Vagina (tissue), 2 donors: ENCODE measurements at places on chromosomes 4 and X.

DNA sequence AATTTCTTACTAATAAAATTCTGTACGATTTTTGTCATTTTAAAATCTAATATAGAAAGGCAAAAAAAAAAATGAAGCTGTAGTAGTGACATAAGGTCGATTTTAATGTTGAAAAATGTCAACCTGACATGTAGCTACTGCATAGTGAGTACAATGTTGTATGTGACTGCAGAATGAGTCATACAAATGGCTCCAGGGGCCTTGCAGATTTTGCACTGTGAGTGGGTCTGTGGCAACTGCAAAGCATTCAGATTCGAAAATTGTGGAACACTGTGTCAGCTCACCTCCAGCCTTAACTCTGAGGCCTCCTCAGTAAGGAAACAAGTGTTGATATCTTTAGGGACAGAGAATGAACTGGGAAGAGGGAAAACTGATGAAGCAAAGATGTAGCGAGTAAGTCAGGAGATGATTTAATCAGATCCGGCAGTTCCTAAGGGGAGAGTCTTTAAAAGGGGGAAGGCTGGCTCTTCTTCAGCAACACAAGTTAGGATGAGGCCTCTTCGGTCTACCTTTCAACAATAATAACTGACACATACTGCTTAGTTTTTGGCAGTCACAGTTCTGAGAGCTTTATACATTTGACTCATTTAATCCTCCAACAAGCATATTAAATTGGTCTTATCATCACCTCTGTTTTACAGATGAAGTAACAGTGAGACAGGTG, 24.9 kb downstream of the TKTL2 start:
- DNase-seq = no peak

- DNase-seq = no peak
Observed at GRCh38 chrX:150696331-150696730, 3.1 kb downstream of the MTMR1 start.

DNA sequence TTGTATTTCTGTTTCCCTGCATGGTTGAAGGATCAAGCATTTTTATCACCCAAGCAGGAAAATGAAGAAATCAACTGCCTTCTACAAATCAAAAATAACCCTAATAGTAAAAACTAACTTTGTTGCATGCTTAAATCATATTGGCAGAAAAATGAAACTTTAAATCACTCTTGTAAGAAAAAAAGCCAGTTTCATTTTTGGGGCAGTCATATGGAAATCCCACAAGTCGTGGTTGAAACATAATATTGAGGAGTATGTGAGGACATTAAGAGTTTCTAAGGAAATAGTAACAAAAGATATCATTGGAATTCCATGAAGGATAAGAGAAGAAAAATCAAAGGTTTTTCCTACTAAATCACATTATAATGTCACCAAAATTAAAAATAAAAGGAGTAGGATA, 8.4 kb downstream of the TEC start:
- no peak for DNase-seq

DNA sequence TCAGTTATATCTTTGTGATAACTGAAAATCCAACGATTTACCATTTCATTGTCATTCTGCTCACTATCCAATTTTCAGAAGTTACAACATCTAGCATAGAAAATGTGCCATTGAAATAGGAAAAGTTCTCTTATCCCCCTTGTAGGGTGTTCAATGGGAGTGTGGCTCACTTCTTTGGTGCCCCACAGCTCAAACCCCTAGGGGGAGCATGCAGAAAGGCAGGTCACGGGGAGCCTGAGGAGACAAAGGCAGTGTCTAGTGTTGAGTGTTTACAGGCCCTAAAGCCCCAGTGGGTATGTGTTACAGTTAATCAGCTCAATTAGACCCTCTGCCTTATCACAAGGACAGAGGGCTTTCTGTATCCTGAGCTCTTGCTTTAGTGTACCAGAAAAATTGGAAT, 243.4 kb upstream of the GRID2 start:
- DNase-seq = no peak

GRCh38 chrX:39470588-39471407, 627.0 kb downstream of the BCOR start:
- DNase-seq = no peak

- DNase-seq = no peak
Observed at GRCh38 chrX:41716222-41716621, 7.8 kb upstream of the GPR82 start.

DNA sequence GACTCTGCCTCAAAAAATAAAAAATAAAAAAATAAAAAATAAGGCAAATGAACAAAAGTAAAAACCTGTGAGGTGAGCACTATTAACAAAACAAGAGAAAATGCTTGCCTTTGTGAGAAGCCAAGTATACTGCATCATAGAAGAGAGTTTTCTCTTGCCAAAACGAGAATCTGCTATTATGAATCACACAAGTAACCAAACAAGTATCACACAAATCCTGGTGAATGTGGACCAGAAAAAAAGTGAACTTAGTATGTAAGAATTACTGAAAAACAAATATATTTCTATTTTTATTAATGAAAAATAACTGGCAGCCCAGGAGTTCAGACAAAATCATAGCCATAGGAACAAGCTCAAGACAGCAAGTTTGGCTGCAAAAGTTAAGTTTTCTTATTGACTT, 193.5 kb downstream of the PDGFC start:
- no peak for DNase-seq

DNA sequence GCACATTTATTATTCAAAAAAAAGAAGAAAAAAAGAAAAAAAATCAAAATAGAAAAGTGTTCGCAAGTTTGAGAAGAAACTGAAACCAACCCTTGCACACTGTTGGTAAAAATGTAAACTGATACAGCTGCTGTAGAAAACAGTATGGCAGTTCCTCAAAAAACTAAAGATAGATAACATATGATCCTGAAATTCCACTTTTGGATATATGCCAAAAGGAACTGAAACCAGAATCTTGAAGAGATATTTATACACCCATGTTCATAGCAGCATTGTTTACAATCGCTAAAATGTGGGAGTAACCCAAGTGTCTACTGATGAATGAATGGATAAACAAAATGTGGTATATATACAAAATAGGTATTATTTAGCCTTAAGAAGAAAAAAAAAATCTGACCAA, 155.4 kb downstream of the TBCK start:
- DNase-seq = no peak

DNA sequence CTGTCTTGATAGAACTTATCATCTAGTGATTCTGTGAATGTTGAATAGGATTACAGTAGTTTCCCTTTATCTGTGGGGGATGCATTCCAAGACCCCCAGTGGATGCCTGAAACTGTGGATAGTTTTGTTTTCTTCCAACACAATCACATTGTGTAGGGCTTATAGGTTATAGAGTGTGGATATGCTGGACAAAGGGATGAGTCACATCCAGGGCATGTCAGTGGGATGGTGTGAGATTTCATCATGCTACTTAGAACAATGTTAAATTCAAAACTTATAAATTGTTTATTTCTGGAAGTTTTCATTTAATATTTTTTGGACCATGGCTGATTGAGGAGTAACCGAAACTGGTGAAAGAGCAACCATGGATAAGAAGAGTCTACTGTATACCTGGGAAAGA, 432.3 kb upstream of the ATOH1 start:
- DNase-seq = no peak

DNA sequence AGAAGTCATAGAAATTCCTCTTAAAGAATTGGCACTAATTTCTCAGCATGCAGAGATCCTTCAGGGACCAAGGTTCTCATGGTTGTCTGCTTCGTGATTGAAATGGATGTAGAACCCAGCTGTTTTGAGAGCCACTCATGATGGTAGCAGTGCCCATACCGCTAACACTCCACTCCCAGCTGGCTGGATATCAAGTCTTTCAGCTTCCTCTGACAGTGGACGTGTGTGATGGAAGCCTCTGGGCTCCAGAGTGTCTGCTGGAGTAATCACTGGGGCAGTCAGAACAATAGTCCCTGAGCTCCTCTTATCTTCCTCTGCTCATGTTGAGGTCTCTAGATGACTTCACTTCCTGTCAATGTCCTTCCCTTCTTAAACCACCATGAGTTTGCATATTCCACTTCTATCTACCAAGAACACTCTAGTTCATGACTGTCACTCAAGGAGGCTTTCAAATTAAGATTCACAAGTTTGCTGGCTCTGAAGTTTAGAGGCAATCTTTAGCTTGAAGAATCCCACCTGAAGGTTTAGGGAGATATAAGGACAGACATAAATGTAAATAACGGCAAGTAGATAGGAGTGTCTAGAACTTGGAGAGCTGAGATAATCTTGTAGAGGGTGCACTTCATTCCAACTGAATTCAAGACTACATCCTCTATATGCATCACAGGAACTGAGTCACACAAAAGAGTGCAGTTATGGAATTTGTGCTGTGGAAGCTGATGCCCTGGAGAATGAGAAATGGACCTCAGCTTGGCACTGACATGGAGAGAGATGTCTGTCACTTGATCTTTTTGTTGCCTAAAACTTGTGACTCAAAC, 64.5 kb upstream of the WDR1 start:
- no peak for DNase-seq

GRCh38 chr4:76923619-76924357, 25.8 kb upstream of the SEPTIN11 start:
- no peak for DNase-seq

GRCh38 chr4:950136-951020, 18.1 kb downstream of the TMEM175 start:
- DNase-seq = no peak

DNA sequence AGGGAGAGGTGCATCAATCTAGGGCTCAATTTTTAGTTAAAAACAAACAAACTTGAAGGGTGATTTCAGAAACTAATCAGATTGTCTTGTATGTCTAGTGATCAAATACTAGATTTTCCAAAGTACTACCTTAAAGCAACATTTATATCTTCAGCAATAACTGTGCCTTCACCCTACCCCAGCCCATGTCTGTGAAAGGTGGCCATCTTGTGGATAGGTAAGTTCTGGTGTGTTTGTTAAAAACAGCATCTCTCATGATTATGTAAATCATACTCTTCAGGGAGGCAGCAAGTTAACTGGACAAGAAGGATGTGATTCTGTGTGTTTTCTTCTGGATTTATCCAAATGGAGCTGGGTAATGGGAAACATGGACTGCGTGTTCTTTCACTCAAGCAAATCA, 81.4 kb upstream of the ACSL1 start:
- DNase-seq = no peak

DNA sequence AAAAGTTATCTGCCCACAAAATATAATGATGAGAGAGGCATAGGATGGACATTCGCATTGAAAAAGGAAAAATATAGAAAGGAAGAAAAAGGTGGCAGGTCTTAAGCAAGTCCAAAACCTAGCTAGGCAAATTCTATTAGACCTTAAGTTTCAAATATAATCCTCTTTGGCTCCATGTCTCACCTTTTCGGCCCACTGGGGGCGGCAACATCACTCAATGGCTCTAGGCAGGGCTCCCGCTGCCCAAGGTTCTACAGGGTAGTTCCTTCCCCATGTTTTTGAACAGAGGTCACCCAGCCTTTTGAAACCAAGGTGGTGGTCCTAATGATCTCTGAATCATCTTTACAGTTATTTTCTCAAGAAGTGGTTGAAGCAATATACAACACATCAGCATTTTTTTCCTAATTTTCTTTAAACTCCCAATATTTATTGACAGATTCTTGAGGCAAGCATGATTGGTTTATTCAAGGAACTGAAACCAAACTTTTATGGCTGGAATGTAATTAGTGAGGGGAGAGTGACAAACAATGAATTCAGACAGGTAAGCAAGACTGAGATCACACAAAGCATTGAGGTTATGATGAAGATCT, 309.4 kb downstream of the ANTXR2 start:
- DNase-seq = no peak

- DNase-seq = no peak
Observed at GRCh38 chrX:72115380-72115779, 16.3 kb downstream of the RTL5 start.

DNA sequence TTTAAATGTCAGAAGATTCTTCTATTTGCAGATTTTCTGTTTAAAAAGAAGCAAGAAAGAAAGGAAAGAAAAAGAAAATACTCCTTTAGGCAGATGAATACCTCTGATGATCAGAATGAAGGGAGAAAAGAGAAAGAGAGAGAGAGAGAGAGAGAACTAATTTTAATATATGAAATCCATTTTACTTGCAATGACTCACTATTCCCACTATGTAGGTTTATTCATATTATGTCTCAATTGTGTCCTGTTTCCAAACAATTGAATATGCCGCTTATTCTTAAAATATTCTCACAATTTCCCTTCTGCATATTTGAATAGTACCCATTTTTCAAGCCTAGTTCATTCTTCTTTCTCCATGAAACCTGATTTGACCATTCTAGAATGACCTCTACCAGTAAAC, 11.7 kb downstream of the MEPE start:
- DNase-seq = no peak

DNA sequence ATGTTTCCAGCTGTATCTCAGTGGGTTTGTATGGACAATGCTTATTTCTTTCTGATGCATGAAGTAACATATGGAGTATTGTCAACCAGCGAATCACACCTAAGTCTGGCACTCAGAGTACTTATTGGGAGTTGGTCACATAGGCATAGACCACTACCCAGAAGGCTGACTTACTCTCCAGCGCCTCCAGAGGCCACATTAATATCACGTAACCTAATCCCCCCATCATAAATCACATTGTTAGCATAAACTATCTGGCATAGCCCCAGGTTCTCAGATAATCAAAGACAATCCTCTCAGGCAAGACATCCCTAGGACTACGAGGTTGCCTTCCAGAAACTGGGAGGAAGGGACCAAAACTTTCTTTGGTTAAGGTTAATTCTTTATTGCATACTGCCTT, 560.5 kb upstream of the PABPC4L start:
- no peak for DNase-seq

- no peak for DNase-seq
Observed at GRCh38 chr4:185730849-185731608, 81.0 kb downstream of the SORBS2 start.

DNA sequence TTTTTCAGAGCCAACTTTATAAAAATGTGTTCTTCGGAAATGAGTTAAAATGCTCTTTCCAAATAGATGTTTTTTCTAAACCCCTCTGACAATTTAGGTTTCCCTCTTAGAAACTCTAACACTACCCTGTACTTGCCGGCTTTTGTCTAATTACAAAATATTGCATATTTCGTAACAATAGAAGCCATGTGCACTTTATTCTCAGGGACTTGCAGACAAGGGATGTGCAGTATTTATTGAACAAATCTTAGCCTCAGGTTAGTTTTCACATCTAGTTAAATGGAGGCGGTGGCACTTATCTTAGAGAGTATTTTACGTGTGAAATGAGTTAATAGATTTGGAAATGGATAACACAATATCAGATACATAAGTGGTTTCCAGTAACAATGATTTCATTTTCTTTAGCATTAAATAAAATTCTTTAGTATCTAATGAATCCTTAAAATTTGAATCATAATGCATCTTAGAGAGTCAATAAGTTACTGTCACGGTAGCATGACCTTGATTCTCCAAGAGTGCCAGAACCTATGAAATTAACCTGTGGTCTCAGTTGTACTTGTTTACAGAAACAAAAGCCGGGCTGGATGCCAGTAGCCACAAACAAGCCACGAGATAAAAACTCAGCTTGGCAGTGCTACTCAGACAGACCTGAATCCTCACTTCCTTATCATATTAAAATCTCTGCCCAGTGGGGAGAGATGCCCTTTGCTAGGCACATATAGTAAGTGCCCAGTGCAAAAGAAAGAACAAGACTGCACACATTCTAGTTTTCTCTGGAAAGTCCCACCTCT, 772 bp upstream of the PABPC4L start:
- no peak for DNase-seq

GRCh38 chr4:115159141-115159540, 45.7 kb upstream of the NDST4 start:
- DNase-seq = no peak

GRCh38 chr4:1235381-1236102, 13.4 kb downstream of the CTBP1 start:
- no peak for DNase-seq

GRCh38 chrX:1941321-1941720, 326.5 kb downstream of the ASMT start:
- DNase-seq = no peak
